ENCODE measurements at places on chromosomes 3 and 15.

- no peak for DNase-seq
Observed at GRCh38 chr3:135199137-135199536, 404.1 kb downstream of the EPHB1 start.

GRCh38 chr15:94081829-94082228 lies 149.5 kb upstream of the MCTP2 start:
- DNase-seq: no peak

- DNase-seq: no peak
Observed at GRCh38 chr3:52798978-52799476, 4.4 kb downstream of the ITIH3 start.

DNA sequence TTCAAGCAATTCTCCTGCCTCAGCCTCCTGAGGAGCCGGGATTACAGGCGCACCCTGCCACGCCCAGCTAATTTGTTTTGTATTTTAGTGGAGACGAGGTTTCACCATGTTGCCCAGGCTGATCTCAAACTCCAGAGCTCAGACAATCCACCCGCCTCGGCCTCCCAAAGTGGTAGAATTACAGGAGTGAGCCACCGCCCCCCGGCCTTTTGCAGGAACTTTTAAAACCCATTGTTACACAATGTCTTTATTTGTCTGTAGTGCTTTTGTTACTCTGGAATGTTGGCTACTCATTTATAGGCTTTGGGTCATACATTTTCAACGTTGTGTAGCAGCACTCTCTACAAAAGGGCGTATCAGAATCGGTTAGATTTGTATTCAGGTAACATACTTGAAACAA lies 499.1 kb downstream of the ROBO2 start:
- no peak for DNase-seq

DNA sequence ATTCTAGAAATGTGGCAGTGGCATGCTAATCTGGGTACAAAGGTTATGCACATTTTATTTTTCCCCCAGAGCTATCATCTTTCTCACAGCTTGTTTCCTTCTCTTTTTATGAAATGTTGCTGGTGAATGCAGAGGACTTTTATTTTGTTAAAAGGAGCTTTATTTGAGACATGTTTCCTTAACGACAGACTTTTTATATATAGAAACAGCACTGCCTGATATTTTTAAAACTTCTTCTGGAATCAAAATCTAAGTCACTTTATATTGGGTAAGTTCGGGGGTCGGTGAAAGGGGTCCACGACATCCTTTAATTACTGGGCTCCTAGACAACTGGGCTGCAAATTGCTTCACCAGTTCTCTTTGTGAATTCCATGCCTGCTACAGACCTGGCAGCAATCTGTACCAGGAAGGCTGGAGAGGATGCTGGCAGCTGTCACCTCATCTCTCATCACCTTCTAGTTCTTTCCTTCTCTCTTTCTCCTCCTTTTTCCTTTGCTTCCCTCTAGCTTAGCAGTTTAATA lies 464.7 kb downstream of the PDCD6IP start:
- DNase-seq: no peak

GRCh38 chr3:186983659-186984058 lies 53.3 kb downstream of the ST6GAL1 start:
- no peak for DNase-seq

GRCh38 chr15:89492934-89493631 lies 3.3 kb downstream of the RHCG start:
- DNase-seq: no peak

- DNase-seq: no peak
Observed at GRCh38 chr3:189258261-189258660, 86.5 kb downstream of the TPRG1 start.

DNA sequence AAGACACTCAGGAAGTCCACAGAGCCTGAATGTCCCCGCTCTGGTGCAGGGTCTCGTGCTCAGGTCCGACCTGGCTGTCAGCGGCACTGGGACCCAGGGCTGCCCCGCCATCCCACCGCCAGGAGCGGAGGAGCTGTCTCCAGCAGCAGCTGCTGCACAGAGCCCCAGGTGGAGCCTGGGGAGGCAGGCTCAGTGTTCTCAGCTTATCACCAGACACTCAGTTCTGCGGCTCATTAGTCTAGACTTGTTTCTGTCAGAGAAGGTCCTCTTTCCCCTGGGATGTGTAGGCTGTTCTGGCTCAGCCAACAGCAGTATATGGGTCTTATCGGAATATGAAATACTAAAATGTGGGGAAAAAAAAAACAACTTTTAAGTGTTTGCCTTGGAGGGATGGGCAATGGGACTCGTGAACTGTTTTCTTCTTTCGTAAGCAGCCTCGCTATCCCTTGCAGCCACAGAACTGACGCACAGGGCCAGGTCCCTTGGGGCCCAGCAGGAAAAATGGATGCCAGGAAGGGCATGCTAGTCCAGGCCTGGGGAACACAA lies 75.9 kb downstream of the KLF13 start:
- no peak for DNase-seq

DNA sequence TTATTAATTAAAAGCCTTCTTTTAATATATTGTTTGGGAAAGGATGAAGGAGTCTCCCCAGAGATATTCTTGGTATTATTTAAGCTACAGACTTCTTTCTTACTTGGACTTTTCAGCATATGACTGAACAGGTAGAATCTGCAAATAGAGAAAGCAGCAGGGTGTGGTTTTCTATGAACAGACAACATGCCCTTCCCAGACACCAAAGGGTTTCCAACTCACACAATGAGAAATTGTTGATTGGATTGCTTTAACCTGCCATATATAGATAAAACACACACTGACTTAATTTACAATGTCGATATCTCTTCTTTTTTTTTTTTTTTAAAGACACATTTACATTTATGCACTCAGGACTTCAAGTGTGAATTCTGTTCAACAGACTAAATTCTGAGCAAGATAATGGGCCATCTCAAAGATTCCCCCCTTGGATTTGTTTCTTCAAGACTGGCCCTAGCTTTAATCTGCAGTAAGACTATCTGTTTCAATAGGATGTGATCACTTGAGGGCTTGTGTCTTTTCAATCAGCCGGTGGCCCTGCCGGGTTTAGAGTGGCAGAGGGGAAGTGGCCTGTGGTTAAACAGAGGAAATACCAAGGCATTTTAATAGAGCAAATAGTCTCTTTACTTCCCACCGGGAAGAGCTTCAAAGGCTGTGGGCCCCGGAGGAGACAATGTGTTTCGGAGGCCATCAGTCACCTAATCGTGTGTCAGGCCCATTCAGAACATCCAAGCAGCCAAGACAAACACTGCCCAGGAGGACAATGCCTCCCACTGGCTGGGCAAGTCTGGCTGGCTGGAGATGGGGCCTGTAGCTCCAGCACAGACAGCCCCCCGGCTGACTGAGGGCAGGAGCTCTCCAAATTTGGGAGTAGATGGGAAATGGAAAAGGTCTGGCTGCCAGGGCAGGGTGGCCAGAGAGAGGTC lies 6.1 kb downstream of the IL17RD start:
- no peak for DNase-seq

- DNase-seq: no peak
Observed at GRCh38 chr3:127027811-127028548, 45.1 kb downstream of the PLXNA1 start.

- DNase-seq: no peak
Observed at GRCh38 chr3:131421957-131422498, 40.5 kb downstream of the NUDT16 start.

DNA sequence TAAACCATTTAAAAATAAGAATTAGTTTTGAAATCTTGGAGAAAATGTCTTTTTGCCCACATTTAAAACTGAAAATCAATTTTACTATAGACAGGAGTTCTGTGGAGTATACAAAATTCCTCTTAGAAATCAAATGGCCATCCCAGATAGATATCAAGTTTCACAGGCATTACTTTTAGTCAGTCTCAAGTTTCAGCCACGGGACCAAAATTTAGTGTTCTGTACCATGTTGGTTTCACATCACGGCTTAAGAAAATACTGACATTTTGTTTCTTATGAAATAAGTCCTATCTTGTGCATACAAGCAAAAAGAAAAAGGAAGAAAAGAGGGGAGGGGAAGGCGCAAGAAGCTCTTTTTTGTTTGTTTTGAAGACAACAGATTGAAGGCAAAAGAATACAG lies 45.7 kb downstream of the EIF2AK4 start:
- no peak for DNase-seq

- DNase-seq: no peak
Observed at GRCh38 chr3:147191795-147192385, 214.5 kb downstream of the ZIC4 start.

GRCh38 chr15:37900326-37901221 lies 33.9 kb upstream of the TMCO5A start:
- DNase-seq: no peak

GRCh38 chr3:141231952-141232823 lies 563 bp downstream of the PXYLP1 start:
- peak; percentile 27 for DNase-seq

- no peak for DNase-seq
Observed at GRCh38 chr3:71136276-71136675, 447.3 kb downstream of the FOXP1 start.

DNA sequence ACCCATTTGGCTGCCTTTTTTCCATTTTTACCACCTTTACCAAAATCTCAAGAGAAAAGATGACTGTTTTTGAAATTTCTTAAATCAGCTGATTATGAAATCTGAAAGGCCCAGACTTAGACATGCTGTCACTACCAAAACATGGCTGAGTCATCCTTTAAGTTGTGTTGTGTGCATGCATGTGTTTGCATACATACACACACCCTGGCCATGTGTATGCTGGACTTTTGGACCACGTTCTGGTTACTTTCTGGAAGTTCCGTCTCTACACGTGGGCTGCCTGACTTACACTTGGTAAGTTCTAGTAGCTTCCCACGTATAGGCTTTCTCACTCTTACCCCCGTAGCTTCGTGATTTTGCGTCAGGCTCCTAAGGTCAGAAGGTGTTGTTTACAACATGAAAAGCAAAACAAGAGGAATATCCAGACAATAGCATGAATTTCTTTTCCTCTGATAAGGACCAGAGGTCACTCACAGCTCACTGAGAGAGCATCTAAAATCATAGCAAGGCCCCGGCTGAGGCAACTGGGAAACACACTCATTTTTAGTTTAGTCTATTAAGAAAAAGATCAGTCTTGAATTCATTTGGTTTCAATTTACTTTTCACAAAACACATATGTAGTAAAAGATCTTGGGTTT lies 62.4 kb downstream of the COL8A1 start:
- DNase-seq: no peak

- DNase-seq: no peak
Observed at GRCh38 chr3:52756141-52756540, 14.6 kb downstream of the NEK4 start.

- no peak for DNase-seq
Observed at GRCh38 chr3:168085491-168086119, 10.1 kb downstream of the GOLIM4 start.

- DNase-seq: no peak
Observed at GRCh38 chr3:5267252-5267651, 79.7 kb downstream of the EDEM1 start.

GRCh38 chr3:126972866-126973265 lies 10.0 kb upstream of the PLXNA1 start:
- DNase-seq: no peak

GRCh38 chr3:12155828-12156227 lies 2.9 kb downstream of the TIMP4 start:
- no peak for DNase-seq

- DNase-seq: no peak
Observed at GRCh38 chr15:39403640-39404117, 177.2 kb upstream of the THBS1 start.

- no peak for DNase-seq
Observed at GRCh38 chr3:61887206-61887605, 325.8 kb downstream of the PTPRG start.

DNA sequence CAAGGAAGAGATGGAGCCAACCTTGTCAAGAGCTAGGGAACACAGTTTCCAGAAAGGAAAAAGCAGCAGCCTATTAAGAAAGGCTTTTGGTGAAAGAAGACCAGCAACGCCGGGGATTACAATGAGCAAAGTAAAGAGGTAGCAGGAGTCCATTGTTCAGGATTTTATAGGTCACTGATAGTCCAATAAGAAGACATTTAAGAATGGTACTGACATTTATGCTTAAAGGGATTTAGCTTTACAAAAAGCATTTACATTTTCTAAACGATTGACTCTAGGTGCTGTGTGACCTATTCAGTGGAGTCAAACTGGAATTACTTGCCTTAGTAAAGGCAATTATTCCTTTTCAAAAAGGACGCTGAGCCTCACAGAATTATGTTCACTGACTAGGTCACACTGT lies 40.8 kb downstream of the CSNK1G1 start:
- no peak for DNase-seq
